Suppressor macrophage (primary cell): ENCODE measurements at places on chromosomes 2 and 18.
A peak's percentile ranks its signal among the peaks of the same experiment; 100 is the strongest.

- DNase-seq = no peak
Observed at GRCh38 chr2:12804091-12804856, 87.5 kb downstream of the TRIB2 start.

GRCh38 chr2:10266133-10266620 is 36.5 kb upstream of the HPCAL1 start:
- DNase-seq = no peak

GRCh38 chr18:29430416-29430815 is 1253.5 kb upstream of the CDH2 start:
- DNase-seq = no peak

DNA sequence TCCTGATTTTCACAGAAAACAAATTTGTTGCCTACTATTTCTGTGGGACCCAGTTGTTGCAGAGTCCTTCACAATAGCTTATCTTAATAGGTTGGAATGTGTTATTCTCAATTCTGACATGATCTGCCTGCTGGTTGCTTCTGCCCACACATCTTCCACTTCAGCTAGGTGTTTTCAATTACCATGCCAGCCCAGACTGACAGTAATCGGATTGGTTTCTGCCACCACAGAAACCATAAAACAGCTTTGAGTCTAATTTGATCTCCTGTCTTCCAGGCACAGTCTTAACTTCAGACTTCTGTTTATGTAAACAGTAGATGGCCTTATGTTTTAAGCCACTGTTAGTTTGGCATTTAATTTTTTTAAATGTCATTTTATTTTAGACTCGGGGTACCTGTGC is 248.2 kb upstream of the RBMS1 start:
- DNase-seq = no peak

DNA sequence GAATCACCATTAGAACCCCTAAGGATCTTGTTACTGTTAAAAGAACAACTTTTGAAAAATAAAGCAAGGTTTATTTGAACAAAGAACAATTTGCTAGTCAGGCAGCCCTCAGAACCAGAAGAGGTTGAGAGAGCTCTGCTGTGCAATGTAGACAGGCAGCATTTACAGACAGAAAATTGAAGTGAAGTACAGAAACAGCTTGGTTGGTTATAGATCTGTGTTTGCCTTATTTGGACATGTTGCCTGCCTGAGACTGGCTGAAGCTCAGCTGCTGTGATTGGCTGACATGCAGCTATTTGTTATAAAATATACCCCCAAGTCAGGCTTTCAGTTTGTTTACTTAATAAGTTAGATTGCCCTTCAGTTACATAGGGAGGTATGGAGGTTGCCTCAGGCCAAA is 12.5 kb downstream of the MSTN start:
- DNase-seq = no peak

- no peak for DNase-seq
Observed at GRCh38 chr2:16387461-16387984, 278.1 kb downstream of the CYRIA start.

GRCh38 chr2:75311993-75312392 is 112.7 kb upstream of the TACR1 start:
- peak; percentile 33 for DNase-seq

DNA sequence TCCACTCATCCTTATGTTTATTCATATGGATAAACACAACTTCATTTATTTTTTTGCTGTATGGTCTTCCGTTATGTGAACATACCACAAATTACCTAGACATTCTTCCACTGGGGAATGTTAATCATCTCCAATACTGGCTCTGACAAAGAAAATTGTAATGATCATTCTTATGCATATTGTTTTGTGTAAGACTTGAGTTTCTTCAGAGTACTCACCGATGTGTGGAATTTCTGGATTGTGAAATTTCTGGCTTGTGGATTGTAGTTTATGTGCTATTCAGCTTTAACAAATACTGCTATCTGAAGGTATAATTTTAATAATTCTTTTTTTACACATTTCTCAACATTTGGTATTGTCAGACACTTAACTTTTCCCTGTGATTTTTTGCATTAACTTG is 212.2 kb upstream of the THUMPD2 start:
- DNase-seq = no peak

DNA sequence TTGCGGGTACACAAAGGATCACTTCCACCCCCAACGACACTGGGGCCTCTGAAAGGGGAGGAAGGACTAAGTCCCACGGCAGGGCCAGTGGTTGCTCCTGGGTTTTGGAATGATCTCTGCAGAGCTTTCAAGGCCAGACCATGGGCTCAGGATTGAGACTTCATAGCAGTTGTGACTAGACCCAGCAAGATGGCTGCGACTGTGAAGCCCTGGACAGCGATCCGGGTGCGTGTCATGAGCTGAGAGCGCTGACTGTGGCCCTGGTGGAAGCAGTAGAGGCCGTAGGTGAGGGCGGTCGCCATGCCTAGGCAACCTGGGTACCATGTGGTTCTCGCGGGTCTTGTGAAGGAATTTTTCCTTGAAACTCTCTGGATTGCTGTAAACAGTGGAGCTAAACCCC is 27.3 kb downstream of the NCL start:
- DNase-seq = no peak

- DNase-seq = no peak
Observed at GRCh38 chr2:11788461-11789124, 42.2 kb downstream of the LPIN1 start.

DNA sequence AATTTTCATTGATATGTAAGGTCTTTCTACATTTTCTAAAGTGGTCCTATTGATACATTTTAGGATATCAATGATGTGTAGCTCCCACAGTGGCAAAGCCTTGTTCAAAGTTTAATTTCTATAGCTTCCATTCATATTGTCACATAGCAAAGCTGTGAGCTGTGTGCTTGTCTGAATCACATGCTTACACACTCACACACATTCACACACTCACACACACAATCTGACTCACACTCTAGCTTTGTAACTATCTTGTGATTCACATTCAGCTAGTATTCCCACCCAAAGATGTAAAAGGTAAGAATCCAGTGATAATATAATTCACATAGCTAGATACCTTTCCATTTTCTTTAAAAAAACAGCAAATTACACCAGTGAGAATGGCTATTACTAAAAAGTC is 58.7 kb downstream of the MAPRE2 start:
- DNase-seq = no peak

DNA sequence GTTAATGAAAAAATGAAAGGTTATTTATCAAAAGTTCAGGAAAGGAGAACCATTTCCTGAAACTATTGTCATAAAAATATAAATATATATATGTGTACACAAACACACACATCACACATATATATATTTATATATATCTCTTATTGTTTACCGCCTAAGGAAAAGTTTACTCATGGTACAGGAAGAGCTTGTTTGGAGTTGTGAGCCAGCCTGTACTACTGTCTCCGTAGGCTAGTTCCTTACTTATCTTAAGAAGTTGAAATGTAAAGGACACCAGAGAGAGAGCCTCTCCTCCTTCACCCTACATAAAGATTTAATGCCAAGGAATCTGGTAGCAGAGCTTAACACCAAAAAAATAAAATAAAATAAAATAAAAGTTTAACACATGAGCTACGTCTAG is 19.6 kb downstream of the DSC1 start:
- DNase-seq = no peak

- no peak for DNase-seq
Observed at GRCh38 chr2:200077838-200078237, 122.5 kb downstream of the MAIP1 start.

DNA sequence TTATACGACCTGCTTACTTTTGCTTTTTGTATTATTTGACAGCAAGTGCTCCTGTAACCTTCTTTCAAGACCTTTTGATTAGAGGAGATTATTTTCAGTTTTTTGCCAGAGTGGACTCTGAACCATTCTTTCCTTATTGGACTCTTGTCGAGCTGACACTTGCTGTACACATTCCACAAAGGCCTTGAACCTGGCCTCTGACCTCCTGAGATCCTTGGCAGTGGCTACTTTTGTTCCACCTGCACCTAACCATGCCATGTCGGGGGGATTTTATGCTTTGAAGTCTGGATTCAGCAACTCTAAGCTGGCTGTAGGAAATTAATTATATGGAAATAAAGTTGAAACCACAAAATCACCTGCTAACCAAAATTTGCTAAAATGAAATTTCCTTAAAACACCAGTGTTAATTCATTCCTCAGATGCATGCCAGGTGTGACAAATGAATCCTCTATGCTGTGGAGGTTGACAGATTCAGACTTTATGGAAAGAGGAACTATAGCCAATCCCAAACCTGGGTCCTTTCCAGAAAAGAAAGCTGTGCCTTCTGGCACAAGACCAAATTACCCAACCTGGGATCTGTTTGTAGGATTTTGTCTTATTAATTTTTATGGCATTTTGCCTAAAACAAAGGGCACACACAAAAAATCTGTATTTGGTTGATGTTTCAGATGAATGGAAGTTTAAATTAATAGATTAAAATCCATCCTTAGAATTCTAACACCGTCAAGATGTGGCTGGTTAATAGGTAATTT is 110.4 kb downstream of the CDC42EP3 start:
- DNase-seq = no peak

DNA sequence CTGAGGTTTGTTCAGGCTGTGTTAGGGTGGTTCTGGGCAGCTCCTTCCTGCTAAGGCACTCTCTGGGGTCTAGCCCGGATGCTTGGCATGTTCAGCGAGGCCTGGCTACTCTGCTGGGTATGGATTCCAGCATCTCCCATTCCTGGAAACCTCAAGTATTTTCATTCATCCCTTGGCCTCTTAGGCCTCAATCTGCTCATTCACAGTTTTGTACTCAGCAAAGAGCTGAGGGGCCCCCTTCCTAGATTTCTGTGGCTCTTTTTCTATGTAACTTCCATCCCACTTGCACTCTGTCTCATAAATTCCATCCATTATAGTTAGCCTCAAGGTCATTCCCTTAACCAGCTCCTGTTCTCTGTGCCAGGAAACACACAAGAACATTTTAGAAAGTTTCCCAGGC is 798.8 kb upstream of the HS6ST1 start:
- DNase-seq = no peak

DNA sequence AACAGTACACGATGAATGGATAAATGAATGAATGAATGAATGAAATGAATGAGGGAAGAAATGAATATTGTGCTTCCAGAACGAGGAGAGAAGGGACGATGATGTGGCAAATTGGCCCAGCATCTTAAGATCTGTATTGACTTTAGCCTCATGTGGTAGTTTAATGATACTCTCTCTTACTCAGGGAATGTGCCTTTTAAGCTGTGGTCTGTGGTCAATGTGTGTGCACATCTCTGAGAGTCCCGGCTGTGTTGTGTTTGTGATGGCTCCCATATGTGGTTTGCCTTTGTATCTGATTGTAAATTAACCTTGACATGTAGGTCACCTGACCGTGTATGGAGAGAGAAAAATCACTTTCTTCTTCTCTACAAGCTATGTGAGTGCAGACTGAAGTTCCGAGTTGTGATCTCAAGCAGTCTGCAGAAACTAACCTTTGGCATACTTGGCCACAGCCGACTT is 91.2 kb downstream of the NEDD4L start:
- no peak for DNase-seq

- DNase-seq = no peak
Observed at GRCh38 chr2:2744958-2745715, 414.1 kb upstream of the MYT1L start.

DNA sequence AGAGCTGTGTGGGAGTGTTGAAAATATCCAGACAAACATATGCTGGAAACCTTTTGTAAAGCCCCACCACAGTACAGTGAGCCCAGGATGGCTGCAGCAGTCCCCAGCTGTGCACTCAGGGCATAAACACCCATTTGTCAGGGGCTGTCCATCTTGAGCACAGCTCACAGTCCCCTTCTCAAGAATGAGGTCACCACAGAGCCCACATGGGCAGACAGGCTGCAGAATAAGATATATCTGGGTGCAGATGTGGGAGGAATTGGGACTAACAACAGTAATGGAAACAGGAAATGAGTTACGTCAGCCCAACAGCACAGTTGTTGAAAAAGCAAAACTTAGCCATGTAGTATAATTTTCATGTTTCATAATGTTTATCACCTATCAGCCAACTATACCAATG is 219.6 kb downstream of the ETAA1 start:
- peak; percentile 1 for DNase-seq

DNA sequence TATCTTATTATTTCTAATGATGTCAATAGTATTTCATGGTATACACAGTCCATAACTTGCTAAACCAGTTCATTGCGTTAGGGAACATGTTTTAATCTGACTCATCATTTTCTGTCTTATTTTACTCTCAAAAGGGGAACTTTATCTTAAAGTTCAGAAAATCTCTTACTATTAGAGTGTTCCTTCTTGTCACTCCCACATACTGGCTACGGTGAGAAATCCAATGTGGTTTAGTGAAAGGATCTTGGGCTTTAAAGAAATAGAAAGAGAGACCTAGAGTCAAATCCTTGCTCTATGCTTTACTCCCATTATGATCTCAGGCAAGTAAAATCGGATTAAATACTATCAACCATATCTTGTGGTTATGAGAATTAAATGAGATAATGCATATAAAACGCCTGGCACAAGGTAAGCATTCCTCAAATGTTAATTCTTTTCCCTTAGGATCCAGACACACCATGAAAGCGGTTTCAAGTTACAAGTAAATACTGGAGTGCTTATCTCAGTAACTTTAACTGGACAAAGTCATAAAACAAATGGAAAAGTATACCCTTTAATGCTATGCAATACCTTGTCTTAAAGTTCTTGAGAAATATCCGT is 576.0 kb downstream of the ARHGAP15 start:
- DNase-seq = peak; percentile 83

DNA sequence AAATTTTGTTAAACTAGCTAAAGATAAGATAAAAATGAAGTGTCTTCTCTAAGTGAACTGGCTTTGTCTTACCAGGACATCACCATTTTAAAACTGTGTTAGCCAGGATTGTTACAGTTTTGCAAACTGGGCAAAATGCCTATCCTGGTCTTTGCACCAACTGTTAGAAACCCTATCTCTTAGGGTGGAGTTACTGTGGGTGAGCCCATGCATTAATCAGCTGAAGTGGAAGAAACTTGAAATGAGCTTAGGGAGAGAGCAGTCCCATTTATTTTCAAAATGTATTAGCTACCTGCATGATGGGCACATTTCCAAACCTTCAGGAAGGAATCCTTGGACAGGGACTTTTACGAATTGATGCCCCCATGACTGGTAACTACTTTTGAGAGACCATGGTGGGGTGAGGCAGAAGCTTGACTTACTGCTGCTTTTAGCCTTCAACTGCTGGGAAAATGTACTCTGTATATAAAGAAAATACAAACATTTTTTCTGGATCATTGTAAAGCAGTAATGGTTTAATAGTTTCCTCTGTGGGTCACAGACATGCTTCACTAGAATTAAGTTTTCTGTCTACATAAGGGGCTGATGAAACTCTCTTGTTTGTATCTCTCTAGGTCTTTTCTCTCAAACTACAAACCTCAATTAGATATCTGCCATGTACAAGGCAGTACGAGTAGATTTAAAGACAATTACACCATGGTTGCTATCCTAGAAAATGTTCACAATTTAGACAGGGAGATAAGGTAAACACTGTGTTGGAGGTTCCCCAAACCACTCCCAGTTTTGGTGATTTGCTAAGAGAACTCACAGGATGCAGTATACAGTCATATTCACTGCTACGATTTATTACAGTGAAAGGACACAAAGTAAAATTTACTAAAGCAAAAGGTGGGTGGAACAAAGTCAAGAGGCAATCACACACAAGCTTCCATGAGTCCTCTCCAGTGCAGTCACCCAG is 321.4 kb upstream of the MMADHC start:
- no peak for DNase-seq
